ENCODE measurements at places on chromosomes 2 and 18. TPM values are rescaled to one million over a fixed set of nuclear protein-coding genes. Genes with fewer than 3 reads are reported as not detected.

GRCh38 chr18:64409511-64409910, 260.6 kb upstream of the LINC00305 start:
- no peak for DNase-seq

GRCh38 chr2:119283873-119284331, 60.3 kb downstream of the STEAP3 start:
- no peak for DNase-seq

Gene DLX1
- 0.14 TPM for polyA plus RNA-seq

GRCh38 chr2:8548065-8548618, 133.7 kb upstream of the ID2 start:
- DNase-seq = no peak

DNA sequence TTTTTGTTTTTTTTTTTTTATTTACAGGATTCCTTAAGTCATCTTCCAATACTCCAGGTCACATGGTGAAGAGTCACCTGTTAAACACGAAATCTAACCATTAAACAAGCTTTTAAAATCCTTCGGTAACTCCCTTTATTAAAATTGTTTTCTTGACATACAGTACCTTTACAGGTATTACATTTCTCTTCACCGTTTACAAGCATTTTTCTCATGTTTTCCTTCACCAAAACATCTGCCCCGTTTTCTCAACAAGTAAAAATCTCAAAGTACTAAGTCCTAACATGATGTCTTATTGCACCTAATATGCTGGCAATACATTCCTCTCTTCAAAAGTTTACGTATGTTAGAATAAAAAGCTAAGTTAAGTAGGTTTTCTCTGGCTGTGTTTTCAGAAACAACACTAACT, 1.1 kb downstream of the PUM2 start:
- no peak for DNase-seq

Gene COPS9
- 154 TPM for polyA plus RNA-seq

DNA sequence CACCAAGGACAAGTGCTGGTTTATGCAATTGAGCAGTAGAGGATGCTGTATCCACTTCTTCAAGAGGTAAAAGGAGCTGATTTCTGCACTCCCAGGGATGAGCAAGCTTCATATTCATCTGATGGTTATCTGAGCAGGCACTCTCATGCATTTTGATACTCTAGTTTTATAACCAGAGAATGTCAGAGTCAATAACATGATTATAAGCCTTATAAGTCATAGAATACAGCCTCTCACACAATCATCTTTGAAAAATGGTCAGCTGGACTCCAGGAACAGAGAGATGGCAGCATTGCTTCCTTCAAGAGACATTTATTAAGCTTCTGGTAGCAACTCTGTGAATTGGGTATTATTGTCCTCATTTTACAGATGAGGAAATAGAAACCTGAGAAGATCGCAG, 167.1 kb downstream of the SLC8A1 start:
- DNase-seq = peak; percentile 47

DNA sequence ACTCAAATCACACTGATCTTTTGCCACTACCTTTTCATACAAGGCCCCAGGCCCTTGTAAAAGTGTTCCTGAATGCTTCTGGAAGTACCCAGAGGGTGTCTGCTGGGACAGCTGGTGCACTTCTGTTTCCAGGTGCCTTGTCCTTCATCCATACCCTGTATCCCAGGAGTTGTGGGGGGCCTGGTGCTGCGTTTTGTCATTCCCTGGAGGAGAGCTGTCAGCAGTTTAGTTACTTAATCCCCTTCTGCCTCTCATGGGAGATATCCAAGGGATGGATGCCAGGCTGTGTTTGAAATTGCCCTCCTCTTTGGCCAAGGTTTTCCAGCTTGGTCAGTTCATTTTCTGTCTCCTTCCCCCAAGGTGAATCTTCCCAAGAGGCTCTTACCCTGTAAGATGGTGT, 158.3 kb downstream of the WDSUB1 start:
- DNase-seq = no peak

- DNase-seq = no peak
These were observed 17.7 kb upstream of the CYP1B1 start for GRCh38 chr2:38093527-38094165.

- no peak for DNase-seq
These were observed 13.2 kb downstream of the FN1 start for GRCh38 chr2:215422676-215423075.

GRCh38 chr2:152525277-152525838, 190.4 kb downstream of the FMNL2 start:
- DNase-seq = no peak

Gene STARD6
- polyA plus RNA-seq = not detected

Gene ERFE
- polyA plus RNA-seq = 2.4 TPM

GRCh38 chr2:20604951-20605381, 45.9 kb downstream of the HS1BP3 start:
- DNase-seq = no peak

Gene GNAL
- polyA plus RNA-seq = 74.4 TPM

Gene UCN
- 4.6 TPM for polyA plus RNA-seq

Gene VWC2L
- 7.7 TPM for polyA plus RNA-seq

- no peak for DNase-seq
These were observed at the start of gene NEU2 for GRCh38 chr2:233032551-233033320. Gene NEU2, plus strand, starts transcription at chr2:233032672. Its CDS starts 0 bp downstream, at chr2:233032672.

Gene CPLX4
- polyA plus RNA-seq = 0.35 TPM

GRCh38 chr2:112665113-112665780, 19.5 kb downstream of the SLC20A1 start:
- DNase-seq = no peak

GRCh38 chr2:121647396-121647795, 1.9 kb downstream of the CLASP1 start:
- no peak for DNase-seq

Gene SLC20A1
- polyA plus RNA-seq = 43.3 TPM

Gene THAP4
- polyA plus RNA-seq = 48.4 TPM

DNA sequence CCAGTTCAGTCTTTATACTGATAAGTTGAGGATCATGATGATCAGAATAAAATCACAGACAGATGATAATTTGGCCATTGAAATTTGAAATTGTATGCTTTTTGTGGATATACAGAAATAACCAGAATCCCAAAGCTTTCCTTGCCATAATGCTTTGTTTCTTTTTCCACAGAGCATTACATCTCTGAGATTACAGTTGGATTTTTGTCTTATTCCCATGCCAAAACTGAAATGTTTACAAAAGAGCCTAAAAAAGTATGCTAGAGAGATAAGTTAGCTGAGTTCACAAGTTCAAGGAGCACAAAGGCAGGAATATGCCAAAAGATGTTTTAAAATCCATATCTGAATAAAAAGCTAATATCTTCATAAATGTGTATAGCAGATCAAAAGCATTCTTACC, 321.3 kb downstream of the PID1 start:
- DNase-seq = no peak

Gene KLHL41
- polyA plus RNA-seq = 6.3 TPM

DNA sequence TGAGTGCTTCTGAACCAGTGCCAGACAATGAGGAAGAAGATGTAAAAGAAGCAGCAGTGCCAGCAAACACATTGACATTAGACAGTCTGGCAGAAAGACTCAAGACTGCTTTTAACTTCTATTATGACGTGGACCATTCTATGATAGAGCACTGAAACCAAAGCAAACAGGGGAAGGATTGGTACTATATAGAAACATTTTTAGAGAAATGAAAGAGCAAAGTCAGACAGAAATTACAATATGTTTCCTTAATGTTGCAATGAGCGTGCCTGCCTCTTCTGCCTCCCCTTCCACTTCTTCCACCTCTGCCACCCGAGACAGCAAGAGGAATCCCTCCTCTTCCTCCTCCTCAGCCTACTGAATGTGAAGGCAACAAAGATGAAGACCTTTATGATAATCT, 39.7 kb downstream of the DHX57 start:
- DNase-seq = no peak

Gene GPR39
- polyA plus RNA-seq = 1.4 TPM

Gene PDE11A
- polyA plus RNA-seq = 2.4 TPM

GRCh38 chr18:45398448-45398847, 216.8 kb upstream of the SLC14A2 start:
- DNase-seq = no peak

Measured in spinal cord (tissue), 10 donors.